ENCODE measurements at places on chromosomes 1 and 21.

DNA sequence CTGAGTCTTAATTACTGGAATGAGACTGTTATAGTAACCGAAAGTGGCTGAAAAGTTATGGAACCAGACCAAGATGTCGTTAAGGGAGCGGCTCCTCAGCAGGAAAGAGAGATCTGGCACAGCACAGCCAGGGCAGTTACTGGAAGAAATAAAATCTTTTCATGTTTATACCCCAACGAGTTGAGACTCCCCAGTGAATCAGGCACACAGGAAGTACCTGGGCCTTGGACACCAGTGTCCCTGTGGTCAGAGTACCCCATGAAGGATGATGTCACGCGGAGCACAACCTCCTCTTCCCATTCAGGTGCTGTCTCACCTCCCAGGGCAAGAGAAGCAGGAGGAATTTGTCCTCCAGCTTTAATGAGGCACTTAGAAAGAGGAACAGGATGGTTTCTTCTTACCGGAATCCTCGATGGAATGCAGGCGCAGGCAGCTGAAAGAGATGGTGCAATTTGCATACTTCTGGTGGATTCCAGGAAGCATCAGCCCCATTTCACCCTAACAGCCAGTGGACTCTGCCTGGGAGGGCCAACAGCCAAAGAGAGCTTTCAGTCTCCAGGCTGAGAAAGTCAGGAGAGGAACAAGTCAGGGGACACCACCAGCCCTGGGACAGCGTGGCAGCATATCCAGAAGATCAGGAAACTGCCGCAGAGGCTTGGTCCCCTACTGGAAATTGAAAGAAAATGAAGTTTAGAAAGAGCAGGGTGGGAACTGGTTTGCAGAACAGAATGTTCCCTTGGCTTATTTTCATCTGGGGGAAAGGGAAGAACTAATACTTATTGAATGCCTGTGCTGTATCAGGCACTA is 35.9 kb upstream of the CTTNBP2NL start:
- DNase-seq, result no peak

GRCh38 chr1:28740118-28740517 is 3.4 kb downstream of the YTHDF2 start:
- DNase-seq, result peak; percentile 37

- DNase-seq, result no peak
These were observed 40.7 kb upstream of the SCMH1 start for GRCh38 chr1:41282679-41283317.

DNA sequence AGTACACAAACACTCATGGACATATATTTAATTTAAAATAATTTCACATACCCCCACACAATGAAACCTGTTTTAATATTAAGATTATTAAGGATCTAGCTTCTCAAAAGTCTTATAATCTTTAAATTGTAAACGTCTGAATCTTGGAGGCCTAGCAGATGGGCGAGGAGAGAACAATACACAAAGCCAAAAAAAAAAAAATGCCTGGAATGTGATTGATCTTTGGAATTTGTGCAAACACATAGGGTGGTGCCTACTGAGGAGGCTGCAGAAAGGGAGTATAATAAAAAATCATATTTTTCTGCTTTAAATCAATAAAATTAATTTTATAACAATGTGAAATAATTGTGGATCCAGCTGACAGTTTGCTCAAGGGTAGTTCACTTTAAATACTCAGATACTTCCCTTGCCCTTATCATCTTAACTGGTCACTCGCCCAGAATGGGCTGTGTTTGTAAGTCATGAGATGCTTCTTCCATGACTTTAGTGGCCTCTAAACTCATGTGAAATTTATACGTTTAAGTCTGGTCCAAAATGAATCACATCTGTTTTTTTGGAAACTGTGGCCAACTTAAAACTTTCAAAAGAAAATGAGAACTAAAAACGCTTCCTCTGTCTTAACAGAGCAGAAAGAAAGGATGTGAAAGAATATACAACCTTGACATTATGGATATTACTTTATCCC is 802.8 kb upstream of the CXADR start:
- no peak for DNase-seq

- DNase-seq, result no peak
These were observed 216.0 kb upstream of the NFIA start for GRCh38 chr1:60866226-60866900.

DNA sequence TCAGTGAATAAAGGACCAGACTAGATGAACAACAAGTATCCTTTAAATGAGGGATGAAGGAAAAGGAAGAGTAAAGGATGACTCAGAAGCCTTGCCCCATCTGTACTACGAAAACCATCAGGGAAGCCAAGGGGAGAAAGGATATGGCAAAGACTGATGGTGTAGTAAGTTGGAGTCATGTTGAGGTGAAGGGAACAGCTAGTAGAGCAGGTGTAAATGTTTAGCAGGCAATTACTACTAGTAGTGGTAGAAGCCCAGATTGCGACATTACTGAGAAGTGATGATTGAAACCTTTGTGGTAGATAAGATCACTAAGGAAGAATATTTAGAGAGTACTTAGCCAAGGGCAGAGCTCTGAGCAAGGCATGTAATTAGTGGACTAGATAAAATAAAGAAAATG is 84.0 kb downstream of the PHTF1 start:
- DNase-seq, result no peak

DNA sequence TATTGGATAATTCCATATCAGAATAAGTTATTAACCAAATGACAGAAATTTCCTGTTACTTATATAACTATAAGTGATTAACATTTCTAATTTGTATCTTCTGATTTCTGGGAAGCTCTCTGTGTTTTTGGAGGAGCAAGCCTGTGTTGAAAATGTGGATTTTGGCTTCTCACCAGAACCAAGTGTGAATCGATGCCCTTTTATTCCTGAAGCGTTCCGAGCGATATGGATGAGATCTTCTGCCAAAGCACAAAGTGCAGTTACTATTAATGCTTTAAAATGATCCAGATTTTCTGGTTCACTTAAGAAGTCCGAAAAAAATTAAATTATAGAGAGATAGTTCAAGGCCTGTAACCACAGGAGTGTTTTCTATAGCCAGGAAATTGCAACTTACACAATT is 22.8 kb downstream of the ALG14 start:
- DNase-seq, result no peak

- no peak for DNase-seq
These were observed at the start of gene SLC27A3 for GRCh38 chr1:153774780-153775457. SLC27A3 (plus strand) TSS chr1:153775407; CDS start chr1:153775498, 91 bp downstream.

- peak; percentile 30 for DNase-seq
These were observed 725 bp downstream of the SLC25A33 start for GRCh38 chr1:9539829-9540550.

DNA sequence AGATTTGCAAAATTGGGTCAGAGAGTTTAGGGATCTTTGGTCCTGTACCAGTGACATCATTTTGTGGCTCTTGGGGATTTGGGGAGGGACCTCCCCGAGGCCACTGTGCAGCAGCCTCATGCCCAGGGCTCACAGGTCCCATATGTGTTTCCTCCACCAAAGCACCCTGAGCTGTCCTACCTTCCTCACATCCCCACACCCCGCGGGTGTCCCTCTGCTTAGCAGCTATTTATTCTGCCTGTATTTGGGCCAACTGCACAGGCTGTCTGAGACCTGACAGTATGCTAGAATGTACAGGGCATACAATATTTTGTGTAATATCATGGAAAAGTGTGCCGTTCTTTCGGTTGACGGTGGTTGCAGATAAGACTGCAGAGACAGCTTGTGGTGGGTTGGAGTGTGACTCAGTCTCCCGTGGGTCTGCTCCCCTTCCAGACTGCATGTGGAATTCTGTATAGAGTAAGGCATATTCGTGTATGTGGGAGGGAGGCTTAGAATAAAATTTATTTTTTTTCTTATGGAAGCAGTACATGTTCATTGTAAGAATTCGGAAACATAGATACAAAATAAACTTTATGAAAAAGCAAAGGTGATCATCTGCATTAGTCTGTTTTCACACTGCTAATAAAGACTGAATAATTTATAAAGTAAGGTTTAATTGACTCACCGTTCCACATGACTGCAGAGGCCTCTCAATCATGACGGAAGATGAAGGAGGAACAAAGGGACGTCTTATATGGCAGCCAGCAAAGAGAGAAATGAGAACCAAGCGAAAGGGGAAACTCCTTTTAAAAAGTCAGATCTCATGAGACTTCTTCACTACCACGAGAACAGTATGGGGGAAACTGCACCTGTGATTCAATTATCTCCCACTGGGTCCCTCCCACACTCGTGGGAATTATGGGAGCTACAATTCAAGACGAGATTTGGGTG is 84.4 kb downstream of the ADARB1 start:
- DNase-seq, result no peak

- DNase-seq, result peak; percentile 88
These were observed 61.7 kb upstream of the DNAJC6 start for GRCh38 chr1:65247419-65248359.

DNA sequence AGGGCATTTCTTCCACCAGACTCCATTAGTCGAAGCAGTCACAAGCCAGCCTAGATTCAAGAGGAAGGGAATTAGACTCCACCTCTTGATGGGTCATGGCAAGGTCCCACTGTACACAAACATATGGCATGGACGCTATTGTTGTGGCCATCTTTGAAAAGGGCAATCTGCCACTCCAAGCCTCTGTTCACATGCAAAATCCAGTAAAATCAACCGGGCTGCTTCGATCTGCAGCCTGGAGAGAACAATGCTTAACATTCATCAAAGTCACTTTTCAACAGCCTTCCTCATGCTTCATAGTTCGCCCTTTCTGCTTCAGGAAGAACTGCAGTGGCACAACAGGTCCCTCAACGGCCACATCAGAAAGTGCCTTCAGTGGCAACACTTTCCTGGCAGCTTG is 28.0 kb upstream of the GJB5 start:
- DNase-seq, result no peak

DNA sequence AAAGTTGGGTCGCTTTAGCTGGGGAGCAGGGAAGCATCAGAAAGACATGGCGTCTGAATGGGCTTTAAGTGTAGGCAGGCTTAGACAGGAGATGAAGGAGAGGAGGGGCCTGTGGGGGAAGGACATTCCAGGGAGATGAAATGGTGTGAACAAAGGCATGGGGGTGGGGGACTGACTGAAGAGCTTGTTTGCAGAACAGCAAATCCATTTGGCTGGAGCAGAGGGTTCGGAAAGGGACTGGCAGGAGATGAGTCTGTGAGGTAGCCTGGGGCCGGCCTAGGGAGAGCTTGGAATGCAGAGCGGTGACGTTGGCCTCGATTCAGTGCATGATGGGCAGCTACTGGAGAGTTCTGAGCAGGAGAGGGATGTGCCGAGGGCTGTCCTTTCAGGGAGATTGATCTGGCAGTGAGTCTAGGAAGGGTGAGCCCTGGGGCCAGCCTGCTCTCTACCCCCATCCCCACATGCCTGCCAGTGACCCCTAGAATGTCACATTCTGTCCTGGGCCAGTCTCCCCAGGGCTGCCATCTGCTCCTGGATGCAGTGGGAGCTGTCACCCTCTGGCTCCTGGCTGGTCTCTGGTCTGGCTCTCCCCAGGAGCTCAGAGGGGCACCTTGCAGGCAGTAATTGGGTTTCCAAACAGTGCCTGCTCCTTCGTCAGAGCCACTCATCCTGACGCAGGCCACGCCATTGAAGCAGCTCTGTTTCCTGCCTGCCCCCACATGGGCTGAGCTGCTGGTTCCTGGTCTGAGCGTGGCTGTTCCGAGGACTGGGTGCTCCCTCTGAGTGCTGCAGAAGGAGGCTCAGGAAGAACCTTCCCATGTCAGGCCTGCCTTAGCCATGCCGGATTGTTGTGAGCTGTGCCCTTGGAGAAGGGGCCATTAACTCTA is 22.3 kb upstream of the TMEM222 start:
- no peak for DNase-seq

GRCh38 chr1:24801176-24801575 is 55.9 kb downstream of the CLIC4 start:
- no peak for DNase-seq

GRCh38 chr21:35027563-35028450 is 21.3 kb downstream of the RUNX1 start:
- no peak for DNase-seq

DNA sequence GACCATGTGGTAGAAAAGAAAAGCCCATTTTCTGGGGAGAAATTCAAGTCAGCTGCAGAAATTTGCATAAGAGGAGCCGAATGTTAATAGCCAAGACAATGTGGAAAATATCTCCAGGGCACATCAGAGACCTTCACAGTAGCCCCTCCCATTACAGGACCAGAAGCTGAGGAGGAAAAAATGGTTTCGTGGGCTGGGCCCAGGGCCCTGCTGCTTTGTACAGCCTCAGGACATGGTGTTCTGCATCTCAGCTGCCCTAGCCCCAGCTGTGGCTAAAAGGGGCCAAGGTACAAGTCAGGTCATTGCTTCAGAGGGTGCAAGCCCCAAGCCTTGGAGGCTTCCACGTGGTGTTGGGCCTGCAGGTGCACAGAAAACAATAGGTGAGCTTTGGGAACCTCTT is 108.3 kb downstream of the DMRTB1 start:
- no peak for DNase-seq

- no peak for DNase-seq
These were observed 882.9 kb upstream of the B3GALT2 start for GRCh38 chr1:194069168-194069830.

DNA sequence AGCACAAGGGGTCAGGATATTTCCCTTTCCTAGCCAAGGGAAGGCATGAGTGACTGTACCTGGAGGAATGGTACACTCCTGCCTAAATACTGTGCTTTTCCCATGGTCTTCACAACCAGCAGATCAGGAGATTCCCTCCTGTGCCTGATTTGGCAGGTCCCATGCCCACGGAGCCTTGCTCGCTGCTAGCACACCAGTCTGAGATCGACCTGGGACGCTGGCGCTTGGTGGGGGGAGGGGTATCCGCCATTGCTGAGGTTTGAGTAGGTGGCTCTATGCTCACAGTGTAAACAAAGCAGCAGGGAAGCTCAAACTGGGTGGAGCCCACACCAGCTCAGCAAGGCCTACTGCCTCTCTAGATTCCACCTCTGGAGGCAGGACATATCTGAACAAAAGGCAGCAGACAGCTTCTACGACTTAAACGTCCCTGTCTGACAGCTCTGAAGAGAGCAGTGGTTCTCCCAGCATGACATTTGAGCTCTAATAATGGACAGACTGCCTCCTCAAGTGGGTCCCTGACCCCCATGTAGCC is 486.0 kb upstream of the CHRM3 start:
- no peak for DNase-seq

GRCh38 chr1:32180186-32181060 is 948 bp downstream of the TXLNA start:
- DNase-seq, result no peak

- no peak for DNase-seq
These were observed 37.8 kb downstream of the GABPB2 start for GRCh38 chr1:151108331-151108730.

DNA sequence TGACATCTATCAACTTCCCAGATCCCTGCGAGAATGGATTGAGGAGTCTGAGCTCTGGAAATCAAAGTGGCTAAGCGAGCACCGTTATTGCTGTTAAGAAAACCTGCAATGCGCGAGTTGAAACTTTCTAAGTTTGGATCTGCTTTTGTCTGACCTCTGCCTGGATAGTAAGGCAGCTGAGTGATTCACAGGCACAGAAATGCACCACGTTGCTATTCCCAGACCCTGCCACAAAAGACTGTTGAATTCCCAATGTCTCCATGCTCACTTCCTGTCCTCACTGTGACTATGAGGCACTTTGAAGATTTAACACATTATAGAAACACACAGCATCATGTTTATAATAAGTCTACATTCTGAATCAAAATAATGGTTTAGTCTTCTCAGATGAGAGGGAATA is 27.1 kb upstream of the CNIH3 start:
- no peak for DNase-seq

- DNase-seq, result no peak
These were observed 10.1 kb upstream of the PLA2G5 start for GRCh38 chr1:20059847-20060246.

GRCh38 chr1:89023026-89023425 is 360 bp upstream of the GBP3 start:
- no peak for DNase-seq

- DNase-seq, result peak; percentile 7
These were observed 63.0 kb upstream of the RGS1 start for GRCh38 chr1:192512426-192513162.

GRCh38 chr1:18736958-18737357 is 106.3 kb downstream of the PAX7 start:
- DNase-seq, result no peak

Data from putamen (tissue), 1 donor.